ENCODE measurements at places on chromosomes 4 and X. TPM values are rescaled to one million over a fixed set of nuclear protein-coding genes. Genes with fewer than 3 reads are reported as not detected.

Gene STK32B
- not detected for total RNA-seq

Gene PLAC1
- not detected for total RNA-seq

Gene QRFPR
- total RNA-seq = not detected

Gene PCDH7
- total RNA-seq = not detected

Gene SLC25A14
- total RNA-seq = 10.5 TPM

Gene VCX3B
- not detected for total RNA-seq

Gene PLP1
- not detected for total RNA-seq

Gene BMPR1B
- not detected for total RNA-seq

Gene HHIP
- not detected for total RNA-seq

Gene CYP4V2
- total RNA-seq = 8.5 TPM

Gene CTAG2
- not detected for total RNA-seq

Gene NOA1
- total RNA-seq = 16.5 TPM

Gene CFAP299
- not detected for total RNA-seq

Gene FGD1
- total RNA-seq = 0.28 TPM

Gene RHOXF1
- total RNA-seq = not detected

Gene CLDN2
- total RNA-seq = not detected

Gene TMEM271
- not detected for total RNA-seq

Gene RGN
- not detected for total RNA-seq

Gene GPR119
- total RNA-seq = not detected

Gene FGF13
- not detected for total RNA-seq

Gene C1GALT1C1
- total RNA-seq = 25.0 TPM

Gene FGF2
- total RNA-seq = 3.0 TPM

Gene DMRTC1B
- total RNA-seq = not detected

Gene TKTL2
- total RNA-seq = not detected

Gene SHROOM3
- not detected for total RNA-seq

Gene BST1
- 1.8 TPM for total RNA-seq

Gene PPARGC1A
- total RNA-seq = not detected

Gene CFAP47
- not detected for total RNA-seq

Gene ARHGAP6
- not detected for total RNA-seq

Gene SH3D19
- not detected for total RNA-seq

Gene OPHN1
- 0.21 TPM for total RNA-seq

Gene SLC39A8
- total RNA-seq = 136 TPM

Gene NXF2
- total RNA-seq = not detected

Gene SLC26A1
- not detected for total RNA-seq

Gene RPA4
- total RNA-seq = 0.74 TPM

Gene SUPT20HL1
- total RNA-seq = not detected

Gene GC
- not detected for total RNA-seq

Gene WWC2
- total RNA-seq = 0.55 TPM

Gene CHIC1
- total RNA-seq = 4.2 TPM

Gene FOXR2
- total RNA-seq = not detected

Gene PABPC1L2A
- not detected for total RNA-seq

Gene DKC1
- 150 TPM for total RNA-seq

Gene PLXNB3
- total RNA-seq = 0.91 TPM

Gene IQCM
- total RNA-seq = not detected

Gene CD38
- 75.3 TPM for total RNA-seq

Gene BBS12
- total RNA-seq = 5.5 TPM

Gene NOX1
- total RNA-seq = not detected

Gene AWAT2
- total RNA-seq = not detected

Gene GAGE12E
- total RNA-seq = not detected

Gene ODAM
- total RNA-seq = not detected

Gene RBM10
- 69.2 TPM for total RNA-seq

Gene ABCG2
- total RNA-seq = 0.89 TPM

Gene MAGEA8
- total RNA-seq = not detected

Gene GSX2
- not detected for total RNA-seq
